T-helper 1 cell (primary cell): ENCODE measurements at places on chromosomes 3 and 15.

DNA sequence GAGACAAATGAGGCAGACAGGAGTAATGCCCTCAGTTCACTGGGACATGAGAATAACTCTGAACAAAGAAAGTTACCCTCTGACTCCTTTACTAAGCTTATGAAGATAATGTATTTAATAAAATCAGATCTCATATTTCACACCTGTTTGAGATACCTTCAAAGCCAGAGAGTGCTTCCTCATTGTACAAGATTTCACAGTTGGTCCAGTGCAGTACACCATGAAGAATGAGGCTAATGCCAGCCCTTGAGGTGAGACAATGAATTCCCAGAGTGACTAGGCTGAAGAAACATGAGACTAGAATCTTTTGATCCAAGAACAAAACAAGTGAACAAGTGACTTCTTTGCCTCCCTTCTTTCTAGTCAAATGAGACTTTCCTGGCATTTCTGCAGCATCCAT is 1133.8 kb downstream of the TUSC7 start:
- DNase-seq: no peak

GRCh38 chr15:89085289-89085926 is 2.8 kb upstream of the ABHD2 start:
- no peak for DNase-seq

DNA sequence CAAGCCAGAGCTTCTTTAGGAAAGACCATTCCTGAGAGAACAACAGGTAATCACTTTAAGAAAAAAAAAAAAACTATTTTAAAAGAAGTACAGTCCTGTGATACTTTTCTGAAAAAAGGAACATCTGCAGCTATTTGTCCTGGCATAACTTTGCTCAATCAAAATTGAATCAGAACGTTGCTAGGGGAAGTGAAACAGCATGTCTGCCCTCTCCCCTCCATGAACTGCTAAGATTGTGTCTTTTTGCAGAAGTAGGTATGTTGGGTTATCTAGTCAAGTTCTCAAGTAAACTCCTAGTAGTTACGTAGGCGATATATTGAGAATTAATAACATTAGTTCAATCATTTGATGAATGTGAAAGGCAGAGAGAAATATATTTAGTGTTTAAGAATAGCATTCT is 1013.3 kb downstream of the TUSC7 start:
- no peak for DNase-seq

DNA sequence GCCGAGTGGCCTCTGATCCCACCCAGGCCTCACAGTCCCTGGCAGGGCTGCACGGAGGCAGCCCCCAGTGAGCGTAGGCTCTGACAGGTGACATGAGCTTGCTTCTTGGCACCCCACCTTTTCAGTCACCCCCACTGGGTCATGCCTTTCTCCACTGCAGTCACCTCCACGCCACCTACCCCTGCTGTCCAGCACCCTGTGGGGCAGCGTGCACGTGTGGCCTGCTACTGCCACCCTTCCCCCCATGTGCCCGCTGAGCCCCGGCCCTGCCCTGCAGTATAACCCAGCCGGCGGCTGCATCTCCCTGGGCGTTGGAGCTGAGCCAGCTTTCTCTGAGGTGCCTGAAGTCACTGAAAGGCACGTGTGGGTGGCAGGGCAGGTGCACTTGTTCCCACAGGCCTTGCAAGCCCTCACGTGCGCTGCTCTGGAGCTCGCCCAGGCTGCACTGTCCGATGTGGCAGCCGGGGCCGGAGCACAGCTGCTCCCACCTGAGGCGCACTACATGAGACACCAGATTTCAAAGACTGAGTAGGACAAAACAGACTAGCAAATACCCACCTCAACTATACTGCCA is 65.6 kb downstream of the NIPA2 start:
- DNase-seq: no peak

DNA sequence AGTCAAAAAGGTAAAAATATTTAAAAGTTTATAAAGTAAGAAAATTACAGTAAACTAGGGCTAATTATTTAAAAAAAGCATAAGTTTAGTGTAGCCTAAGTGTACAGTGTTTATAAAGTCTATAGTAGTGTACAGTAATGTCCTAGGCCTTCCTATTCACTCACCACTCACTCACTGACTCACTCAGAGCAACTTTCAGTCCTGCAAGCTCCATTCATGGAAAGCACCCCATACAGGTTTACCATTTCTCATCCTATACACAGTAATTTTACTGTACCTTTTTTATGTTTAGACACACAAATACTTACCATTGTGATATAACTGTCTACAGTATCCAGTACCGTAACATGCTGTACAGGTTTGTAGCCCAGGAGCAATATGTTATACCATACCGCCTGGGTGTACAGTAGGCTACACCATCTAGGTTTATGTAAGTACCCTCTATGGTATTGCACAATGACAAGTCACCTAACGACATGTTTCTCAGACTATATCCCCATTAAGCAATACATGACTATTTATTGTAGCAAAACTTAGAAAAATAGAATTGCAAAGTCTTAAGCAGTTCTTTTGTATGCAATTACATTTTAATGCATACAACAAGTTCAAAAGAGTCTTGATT is 19.5 kb downstream of the AVEN start:
- no peak for DNase-seq

DNA sequence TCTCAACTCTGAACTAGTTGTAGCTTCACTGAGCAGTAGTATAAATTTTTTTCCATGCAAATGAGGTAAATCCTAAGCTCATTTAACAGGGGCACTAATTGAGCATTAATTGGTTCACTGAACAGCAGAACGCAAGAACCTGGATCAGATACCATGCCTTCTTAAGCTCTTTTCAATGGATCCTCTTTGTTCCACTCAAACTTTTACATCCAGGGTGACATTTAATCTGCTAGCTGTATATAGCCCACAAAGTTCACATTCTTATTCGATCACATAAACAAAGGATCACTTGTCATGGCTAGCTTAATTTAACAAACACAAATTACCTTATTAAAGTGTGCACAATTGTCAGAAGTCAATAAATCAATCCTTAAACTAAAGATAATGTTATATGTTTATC is 281.6 kb downstream of the CNTN6 start:
- no peak for DNase-seq

- no peak for DNase-seq
Observed at GRCh38 chr3:173932624-173933023, 535.1 kb downstream of the NLGN1 start.

GRCh38 chr3:114569186-114569585 is 275.4 kb downstream of the TIGIT start:
- DNase-seq: no peak

GRCh38 chr3:161395115-161396012 is 24.0 kb upstream of the SPTSSB start:
- DNase-seq: no peak

DNA sequence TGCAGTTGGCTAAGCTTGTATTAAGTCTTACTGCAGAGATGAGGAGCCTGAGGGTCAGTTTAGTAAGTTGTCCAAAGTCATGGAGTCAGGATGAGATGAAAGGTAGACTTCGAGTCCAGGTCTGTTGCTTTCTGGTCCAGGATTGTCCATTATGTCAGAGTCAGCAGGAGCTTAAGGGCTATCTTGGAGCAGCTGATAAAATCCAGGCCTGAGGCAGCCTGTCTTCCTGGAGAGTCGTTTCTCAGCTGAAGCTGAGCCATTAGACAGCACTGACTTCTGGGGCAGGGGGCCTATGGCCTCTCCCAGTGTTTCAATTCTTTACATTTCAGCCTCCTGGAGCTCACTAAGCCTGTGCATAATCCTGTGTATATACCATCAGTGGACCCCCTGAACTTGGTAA is 219.5 kb upstream of the GAP43 start:
- no peak for DNase-seq

GRCh38 chr3:79268422-79268821 is 499.4 kb downstream of the ROBO1 start:
- no peak for DNase-seq

DNA sequence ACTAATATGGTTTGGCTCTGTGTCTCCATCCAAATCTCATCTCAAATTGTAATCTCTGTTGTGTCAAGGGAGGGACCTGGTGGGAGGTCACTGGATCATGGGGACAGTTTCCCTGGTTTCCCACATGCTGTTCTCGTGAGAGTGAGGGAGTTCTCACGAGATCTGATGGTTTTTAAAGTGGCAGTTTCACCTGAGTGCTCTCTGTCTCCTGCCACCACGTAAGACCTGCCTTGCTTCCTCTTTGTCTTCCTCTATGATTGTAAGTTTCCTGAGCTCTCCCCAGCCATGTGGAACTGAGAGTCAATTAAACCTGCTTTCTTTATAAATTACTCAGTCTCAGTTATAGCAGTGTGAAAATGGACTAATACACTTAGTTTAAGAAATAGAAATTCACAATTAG is 228.9 kb downstream of the CD47 start:
- no peak for DNase-seq

GRCh38 chr3:23072693-23073092 is 130.4 kb upstream of the UBE2E2 start:
- DNase-seq: no peak

- no peak for DNase-seq
Observed at GRCh38 chr3:30890907-30891306, 3.6 kb downstream of the GADL1 start.

GRCh38 chr15:101108461-101108775 is 143.4 kb downstream of the CHSY1 start:
- DNase-seq: no peak

DNA sequence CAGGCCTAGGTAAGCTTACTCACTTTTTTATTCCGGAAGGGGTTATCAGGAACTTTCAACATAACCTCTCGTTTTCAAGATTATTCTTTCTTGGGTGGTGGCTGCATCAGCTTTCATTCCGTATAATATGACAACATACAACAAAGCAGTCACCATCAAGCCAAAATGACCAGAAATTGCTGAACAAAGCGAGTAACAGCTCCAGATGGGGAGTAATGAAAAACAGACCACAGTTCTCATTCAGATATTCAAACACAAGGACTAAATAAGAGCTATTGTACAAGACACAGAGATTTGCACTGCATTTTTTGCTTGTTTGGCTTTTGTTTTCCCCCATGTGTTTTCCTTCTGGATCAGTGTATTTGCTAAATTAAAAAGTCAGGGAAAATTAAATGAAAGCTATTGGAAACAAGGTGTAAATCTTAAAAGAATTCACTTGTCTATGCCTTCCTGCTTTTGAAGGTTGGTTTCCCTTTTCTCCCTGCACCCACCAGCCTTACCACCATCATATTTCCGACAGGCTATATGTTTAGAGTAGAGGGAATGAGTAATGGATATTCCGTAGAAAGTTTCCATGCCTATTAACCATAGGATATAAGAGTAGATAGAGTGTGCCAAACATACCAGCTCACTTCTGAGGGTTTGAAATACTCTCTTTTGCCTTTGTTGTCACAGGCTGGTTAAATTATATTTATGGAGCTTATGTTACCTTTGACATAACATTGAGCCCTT is 213.6 kb downstream of the RBMS3 start:
- DNase-seq: no peak

GRCh38 chr3:66747261-66747660 is 246.4 kb upstream of the LRIG1 start:
- no peak for DNase-seq
